Activated CD8-positive, alpha-beta T cell treated with anti-CD3 and anti-CD28 coated beads, Interleukin-2, amount 10 ng/mL, durations not matched to agents 7 days and 5 days (primary cell): ENCODE measurements at places on chromosomes 7 and 10. TPM values are rescaled to one million over a fixed set of nuclear protein-coding genes. Genes with fewer than 3 reads are reported as not detected.

The PANK1 gene
- 6.4 TPM for total RNA-seq

The NHLRC2 gene
- total RNA-seq, result 24.6 TPM

The SLC37A3 gene
- total RNA-seq, result 23.9 TPM

The PFKFB3 gene
- 93.0 TPM for total RNA-seq

The PCLO gene
- not detected for total RNA-seq

DNA sequence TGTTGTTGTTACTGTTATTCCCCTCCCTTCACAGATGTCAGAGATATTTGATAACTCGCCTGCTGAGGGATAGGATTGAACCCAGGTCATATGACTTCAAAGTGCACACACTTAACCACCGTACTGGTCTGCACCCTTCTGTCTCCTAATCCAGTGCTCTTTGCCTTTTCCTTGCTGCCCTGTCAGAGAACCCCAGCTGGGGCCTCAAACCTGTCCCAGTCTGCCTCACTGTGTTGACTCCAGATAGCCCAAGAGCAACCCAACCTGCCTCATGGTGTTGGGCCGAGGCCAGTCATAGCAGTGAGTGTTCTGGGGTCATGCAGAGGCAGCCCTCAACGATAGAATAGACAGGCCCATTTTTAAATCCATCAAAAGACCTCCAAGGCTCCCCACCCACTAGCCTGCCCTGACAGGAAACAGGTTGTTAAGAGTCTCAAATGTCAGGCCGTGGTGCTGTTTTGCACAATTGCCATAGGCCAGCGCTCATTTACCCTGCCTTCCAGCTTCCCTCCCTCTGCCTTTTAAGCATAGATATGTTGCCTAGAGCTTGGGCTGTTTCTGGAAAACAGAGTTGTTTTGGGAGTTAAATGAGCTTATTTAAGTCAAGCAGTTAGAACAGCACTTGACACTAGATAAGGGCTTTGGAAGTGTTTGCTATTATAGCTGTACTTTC, 37.0 kb upstream of the PDCD4 start:
- peak overlapping the region; percentile 81 for H3K27ac ChIP-seq
- H3K4me1 ChIP-seq, result peaks cover 32% of the 10 kb centered on the region
- peak; percentile 58 for DNase-seq
- no peaks in the 10 kb centered on the region for H3K36me3 ChIP-seq
- no peaks in the 10 kb centered on the region for H3K27me3 ChIP-seq

DNA sequence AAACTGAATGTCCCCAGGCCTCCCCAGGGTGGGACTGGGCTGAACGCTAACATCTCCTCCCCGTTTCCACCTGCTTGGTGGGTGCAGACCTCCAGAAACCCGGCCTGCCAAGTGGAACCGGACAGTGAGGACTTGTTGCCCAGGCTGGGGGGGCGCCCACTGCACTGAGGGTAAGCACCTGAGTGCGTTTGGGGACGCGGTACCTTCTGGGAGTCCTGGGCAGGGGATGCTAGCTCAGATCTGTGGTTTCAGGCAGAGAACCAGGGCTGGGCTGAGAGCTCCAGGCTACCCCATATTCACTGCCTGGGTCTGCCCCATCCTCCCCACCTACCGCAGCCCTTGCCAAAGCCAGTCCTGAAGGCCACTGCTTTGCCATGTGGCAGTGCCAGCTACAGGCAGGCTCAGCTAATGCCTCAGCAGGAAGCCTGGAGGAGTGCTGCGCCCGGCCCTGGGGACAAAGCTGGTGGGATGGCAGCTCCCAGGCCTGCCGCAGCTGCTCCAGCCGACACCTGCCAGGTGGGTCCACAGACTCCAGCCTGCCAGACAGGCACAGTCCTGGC, 3.5 kb upstream of the ZNF467 start:
- H3K36me3 ChIP-seq, result no peaks in the 10 kb centered on the region
- H3K4me3 ChIP-seq, result no peak overlapping the region
- no peak for DNase-seq
- no peak overlapping the region for H3K27ac ChIP-seq

GRCh38 chr7:53812135-53812534, 730.0 kb upstream of the VSTM2A start:
- no peaks in the 10 kb centered on the region for H3K4me1 ChIP-seq
- no peak overlapping the region for H3K4me3 ChIP-seq
- no peak overlapping the region for H3K27ac ChIP-seq

DNA sequence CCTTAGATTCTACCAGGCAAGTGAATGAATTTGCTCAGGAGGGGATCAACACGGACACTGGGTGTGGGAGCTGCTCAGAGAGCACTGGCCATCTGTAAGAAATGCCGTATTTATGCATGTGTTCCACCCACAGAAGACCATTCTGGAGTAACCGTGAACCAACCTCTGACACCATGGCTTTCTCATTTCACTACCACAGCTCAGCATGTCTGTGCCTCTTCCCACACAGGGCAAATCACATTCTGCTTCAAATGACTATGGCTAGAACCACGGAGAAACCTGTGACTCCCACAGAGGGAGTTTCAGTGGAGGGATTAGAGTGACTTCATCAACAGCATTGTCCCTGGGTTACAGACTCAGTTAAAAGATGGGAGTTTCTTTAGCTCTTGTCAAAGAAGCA, 893.4 kb downstream of the XPNPEP1 start:
- no peak overlapping the region for H3K4me3 ChIP-seq
- DNase-seq, result no peak
- H3K4me1 ChIP-seq, result no peaks in the 10 kb centered on the region
- no peak overlapping the region for H3K27ac ChIP-seq

GRCh38 chr7:100400656-100401055, 27.4 kb downstream of the PILRA start:
- H3K4me3 ChIP-seq, result no peak overlapping the region
- peak; percentile 38 for DNase-seq
- H3K4me1 ChIP-seq, result peaks cover 21% of the 10 kb centered on the region
- no peak overlapping the region for H3K27ac ChIP-seq
